ENCODE measurements at places on chromosomes 2 and 18.

- no peak for DNase-seq
Observed at GRCh38 chr2:162731917-162732804, 106.4 kb downstream of the KCNH7 start.

GRCh38 chr2:183214680-183215079 lies 90.4 kb downstream of the NUP35 start:
- no peak for DNase-seq

- no peak for DNase-seq
Observed at GRCh38 chr2:10541775-10542432, 93.8 kb upstream of the ODC1 start.

GRCh38 chr2:111970453-111970852 lies 72.0 kb downstream of the MERTK start:
- DNase-seq, result no peak

DNA sequence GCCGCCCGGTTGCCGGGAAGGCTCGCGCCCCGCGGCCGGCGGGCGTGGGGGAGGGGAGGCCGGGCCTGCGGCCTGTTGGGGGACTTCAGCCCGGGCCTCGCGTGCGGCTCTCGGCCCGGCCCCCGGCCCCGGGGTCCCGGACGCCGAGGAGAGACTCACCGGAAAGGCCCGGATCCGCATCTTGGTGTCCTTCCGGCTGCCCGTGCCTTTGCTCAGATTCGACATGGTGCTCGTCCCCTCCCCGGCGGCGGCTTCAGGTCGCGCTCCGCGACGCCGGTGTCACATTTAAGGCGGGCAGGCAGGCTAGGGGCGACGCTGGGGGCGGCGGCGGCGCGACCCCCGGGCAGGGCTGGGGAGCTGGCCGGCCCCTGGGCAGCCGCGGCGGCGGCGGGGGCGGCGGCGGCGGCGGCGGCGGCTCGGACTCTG lies 365 bp downstream of the CUL3 start:
- peak; percentile 21 for DNase-seq

DNA sequence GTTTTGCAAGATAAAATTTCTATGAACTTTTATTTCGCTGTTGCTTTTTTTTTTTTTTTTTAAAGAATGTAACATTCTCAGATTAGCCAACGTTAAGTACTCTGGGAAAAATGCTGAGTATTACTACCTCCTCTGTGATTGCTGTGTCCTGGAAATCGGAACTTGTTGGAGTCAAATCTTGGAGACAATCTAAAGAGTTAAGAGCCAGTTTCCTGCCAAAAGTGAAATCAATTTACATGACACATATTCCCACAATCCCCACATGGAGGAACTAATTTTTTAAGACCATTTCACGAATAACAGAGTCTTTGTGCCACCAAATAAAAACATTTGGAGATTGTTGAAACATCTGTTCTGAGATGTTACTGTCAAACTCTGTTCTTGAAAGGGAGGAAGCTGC lies 127.8 kb downstream of the MEP1B start:
- DNase-seq, result no peak

GRCh38 chr2:26529406-26530239 lies 51.7 kb upstream of the OTOF start:
- DNase-seq, result no peak

- no peak for DNase-seq
Observed at GRCh38 chr2:23669413-23670244, 257.3 kb downstream of the ATAD2B start.

DNA sequence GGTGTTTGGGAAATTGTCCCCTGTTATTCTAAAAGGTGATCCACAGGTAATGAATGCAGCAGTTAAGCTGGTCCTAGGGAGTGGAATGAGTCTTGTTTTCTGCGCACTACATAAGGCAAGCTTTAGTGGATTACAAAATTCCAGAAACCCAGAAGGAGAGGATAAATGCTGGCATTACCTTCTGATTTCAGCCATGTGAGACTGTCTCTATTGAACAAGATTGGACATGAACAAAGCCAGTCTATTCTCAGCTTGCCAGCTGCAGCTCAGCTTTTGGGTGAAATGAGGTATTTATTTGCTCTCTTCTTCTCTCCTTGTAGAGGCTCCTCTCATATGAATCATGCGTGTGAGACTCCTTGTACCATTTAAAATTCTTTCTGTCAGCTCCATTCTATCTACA lies 944.9 kb downstream of the CNTNAP5 start:
- DNase-seq, result no peak

DNA sequence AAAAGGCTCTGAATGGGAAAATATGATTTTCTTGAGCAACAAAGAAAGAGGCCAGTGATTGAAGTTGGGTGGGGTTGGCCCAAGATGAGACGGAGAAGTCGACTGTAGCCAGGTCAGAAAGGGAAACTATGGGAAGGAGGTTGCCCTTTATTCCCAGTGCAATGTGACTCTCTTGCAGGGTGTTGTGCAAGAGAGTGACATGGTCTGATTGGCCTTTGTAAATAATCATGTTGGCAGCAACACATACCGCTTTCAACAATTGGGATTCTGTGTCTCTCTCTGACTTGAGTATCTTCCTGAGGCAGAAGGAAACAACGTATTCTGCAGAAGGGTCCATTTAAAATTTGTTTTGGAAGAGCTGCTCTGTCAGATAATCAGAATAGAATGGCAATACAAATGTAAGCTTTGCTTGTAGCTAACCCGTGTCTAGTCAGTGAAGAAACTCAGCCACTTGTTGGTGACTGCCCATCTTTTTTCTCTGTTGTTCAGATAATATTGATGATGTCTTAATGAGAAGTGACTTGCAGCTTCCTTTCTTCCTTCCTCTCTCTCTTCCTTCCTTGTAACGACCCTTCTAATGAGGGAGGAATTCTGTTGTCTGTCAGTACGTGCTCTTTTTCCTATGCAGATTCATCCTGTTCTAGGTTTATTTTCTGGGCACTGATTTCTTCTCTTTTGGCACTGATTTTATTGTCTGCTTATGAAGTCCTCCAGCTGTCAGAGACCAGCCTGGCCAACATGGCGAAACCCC lies 311.0 kb upstream of the FAM98A start:
- no peak for DNase-seq

- DNase-seq, result no peak
Observed at GRCh38 chr2:118148809-118149208, 60.5 kb downstream of the INSIG2 start.

- DNase-seq, result no peak
Observed at GRCh38 chr18:70418546-70419311, 129.9 kb downstream of the SOCS6 start.

DNA sequence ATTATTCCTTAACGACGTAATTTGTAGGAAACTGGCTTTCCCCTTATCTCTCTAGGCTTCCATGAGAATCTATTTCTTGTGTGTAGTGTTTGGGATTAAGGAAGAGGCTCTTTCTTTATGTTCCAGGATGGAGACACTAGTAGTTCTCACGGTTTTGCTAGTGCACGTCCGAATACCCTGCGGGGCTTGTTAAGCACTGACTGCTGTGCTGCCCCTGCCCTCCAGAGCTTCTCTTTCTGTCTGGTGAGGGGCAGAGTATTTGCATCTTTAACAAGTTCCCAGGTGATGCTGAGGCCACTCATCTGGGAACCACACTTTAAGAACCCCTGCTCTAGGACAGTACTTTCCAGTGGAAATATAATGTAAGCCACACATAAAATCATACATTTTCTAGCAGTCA lies 76.4 kb downstream of the SPATS2L start:
- no peak for DNase-seq

DNA sequence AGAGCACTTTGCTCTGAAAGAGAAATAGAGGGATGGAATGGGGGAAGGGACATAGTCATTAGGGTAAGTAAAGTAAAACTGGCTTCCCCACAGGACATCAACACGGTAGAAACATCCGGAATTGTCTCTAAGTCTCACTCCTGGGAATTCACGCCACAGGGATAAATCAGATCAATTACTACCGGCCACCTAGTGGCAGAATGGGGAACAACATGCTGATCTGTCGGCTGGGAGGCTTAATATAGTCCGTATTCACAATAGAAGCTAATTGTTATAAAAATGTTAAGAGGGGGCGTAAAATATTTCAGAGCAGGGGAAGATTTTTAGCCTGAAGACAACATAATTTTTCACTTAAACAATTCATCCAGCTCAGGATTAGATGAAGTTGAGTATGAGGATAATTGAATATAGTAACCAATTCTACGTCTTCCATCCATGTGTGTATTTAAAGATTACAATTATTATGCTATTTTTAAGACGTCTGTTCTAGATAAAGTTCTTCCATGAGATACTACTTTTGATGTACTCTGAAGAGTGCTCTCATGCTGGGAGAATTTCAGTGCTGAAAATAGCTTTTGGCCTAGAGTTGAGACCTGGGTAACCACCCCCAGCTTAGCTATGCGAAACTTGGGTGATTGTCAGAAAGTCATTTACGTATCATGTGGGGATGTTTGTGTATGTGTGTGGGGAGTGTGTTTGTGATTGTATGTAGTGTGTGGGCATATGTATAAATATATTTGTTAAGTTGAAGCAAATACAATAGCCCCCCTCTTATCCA lies 65.7 kb downstream of the LRRTM1 start:
- no peak for DNase-seq

DNA sequence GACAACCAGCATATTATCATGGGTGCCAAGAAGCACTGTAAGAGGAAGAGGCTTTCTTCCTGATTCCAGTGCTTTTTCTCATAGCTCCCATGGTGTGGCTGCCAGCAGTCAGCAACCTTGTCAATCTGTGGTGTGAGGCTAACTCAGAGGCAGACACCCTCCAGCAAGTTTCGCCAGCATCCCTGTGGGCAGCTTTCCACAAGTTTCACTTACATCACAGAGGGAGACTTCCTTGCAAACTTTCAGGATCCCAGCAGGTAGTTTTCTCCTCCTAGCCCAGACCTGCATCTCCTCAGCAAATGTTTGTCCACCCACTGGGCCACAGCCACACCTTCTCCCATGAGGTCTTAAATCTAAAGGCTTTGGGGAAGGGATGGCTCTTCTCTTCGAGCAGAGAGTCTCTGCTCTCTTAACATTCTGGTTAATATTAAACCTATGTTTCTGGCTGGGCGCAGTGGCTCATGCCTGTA lies 9.1 kb downstream of the DNAH7 start:
- no peak for DNase-seq

- no peak for DNase-seq
Observed at GRCh38 chr18:48813833-48814489, 136.8 kb downstream of the SMAD7 start.

GRCh38 chr18:12015416-12016062 lies 34.2 kb downstream of the IMPA2 start:
- no peak for DNase-seq

DNA sequence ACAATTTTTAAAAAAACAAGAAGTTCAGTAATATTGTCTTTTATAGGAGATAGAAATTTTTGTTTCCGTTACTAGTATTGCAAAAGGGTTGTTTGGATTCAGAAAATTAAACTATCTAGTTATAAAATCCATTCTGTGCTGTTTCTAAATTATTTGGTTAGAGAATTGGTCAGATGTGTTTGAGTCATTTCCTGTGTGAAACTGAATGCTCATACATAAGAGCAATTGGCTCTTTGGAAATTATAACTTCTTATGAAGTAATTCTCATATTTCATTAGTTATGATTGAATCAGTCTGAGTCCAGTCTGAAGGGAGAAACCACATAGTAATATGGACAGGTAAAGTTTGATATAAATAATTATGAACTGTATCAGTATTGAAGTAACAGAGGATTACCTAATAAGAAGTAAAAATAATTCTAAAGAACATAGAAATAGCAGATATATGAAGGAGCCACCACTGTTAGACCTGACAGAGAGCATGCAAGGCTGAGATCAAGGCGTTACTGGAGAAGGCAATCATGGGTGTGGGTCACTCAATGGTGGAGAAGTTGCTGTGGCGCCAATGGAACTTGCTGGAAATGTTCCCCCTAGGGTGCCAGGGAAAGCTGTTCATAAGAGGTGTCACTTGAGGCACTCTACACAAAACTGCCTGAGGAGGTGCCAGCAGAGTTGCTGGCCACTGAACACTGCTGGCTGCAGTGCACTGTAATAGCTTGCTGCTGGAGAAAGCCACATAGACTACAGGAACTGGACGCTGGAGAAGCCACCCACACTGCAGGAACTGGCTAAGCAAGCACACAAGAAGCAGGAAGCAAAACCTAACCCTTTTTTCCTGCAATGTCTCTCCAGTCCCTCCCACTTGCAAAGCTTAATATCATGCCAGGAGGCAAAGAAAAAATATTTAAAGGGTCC lies 18.0 kb upstream of the FAP start:
- no peak for DNase-seq

DNA sequence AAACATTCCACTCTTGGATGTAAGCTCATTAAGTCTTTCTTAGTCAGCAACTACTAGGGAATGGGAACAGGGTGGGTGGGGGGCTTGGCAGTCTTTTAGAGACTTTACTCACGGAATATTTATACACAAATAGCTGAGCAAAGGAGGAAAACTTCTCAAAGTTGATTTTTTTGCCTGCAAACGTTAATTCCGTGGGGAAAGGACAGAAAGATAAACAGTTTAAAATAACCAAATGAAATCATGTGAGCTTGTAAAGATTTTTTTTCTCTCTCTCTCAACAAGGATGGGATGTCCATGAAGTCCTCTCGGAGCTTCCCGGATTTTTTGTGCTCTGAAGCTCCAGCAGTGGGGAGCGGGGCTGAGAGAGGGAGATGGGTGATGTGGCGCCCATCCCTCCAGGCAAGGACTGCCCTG lies 32.2 kb upstream of the MAT2A start:
- DNase-seq, result no peak

- no peak for DNase-seq
Observed at GRCh38 chr2:188022389-188022788, 269.3 kb upstream of the GULP1 start.

DNA sequence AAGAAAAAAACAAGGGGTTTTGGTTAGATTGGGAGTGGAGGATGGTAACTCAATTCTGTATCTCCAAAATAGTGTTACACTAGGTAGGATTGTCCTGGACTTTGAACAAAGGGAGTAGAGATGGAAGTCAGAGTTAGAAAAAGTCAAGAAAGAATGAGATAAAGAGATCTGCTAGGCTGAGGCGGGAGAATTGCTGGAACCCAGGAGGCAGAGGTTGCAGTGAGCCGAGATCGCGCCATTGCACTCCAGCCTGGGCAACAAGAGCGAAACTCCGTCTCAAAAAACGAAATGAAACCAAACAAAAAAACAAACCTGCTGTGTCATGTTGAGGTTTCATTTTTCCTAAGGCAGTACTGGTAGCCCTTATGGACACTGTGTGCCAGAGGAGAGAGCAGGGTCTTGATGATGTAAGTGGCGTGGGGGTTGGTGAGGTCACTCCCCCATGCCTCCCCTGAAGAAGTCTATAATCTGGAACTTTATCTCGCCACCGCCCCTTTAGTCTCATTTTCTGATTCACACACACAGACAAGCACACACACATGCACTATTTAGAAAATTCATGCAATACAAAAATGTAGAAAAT lies 10.5 kb downstream of the DRC1 start:
- no peak for DNase-seq

Measured in stimulated activated CD8-positive, alpha-beta memory T cell treated with anti-CD3 and anti-CD28 coated beads, Interleukin-7, amount 100 ng/mL, for 1 hour (primary cell).